ENCODE measurements at places on chromosomes 7 and 10.

DNA sequence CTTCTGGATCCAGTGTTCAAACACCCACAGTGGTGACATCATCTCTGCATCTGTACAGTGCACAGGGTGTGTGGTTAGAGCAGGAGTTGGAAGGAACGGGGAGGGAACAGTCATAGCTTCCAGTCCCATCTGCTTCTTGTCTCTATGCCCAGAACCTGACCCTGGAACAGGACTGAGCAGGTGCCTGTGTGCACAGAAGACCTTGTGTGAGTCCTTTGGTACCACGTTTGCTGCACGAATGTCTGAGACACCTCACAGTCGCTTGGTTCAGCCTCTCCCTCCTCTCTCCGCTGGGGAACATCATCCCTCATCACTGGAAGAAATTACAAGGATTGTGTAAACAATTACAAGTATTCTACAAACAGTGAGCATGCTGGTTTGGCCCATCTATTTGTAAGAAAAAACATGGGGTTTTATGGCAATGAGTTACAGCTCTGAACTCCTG lies 243.0 kb upstream of the KLF6 start:
- DNase-seq = peak; percentile 49

- no peak for DNase-seq
These were observed 127.9 kb downstream of the CPED1 start for GRCh38 chr7:121116396-121116795.

GRCh38 chr10:28664369-28664740 lies 13.0 kb upstream of the BAMBI start:
- no peak for DNase-seq

DNA sequence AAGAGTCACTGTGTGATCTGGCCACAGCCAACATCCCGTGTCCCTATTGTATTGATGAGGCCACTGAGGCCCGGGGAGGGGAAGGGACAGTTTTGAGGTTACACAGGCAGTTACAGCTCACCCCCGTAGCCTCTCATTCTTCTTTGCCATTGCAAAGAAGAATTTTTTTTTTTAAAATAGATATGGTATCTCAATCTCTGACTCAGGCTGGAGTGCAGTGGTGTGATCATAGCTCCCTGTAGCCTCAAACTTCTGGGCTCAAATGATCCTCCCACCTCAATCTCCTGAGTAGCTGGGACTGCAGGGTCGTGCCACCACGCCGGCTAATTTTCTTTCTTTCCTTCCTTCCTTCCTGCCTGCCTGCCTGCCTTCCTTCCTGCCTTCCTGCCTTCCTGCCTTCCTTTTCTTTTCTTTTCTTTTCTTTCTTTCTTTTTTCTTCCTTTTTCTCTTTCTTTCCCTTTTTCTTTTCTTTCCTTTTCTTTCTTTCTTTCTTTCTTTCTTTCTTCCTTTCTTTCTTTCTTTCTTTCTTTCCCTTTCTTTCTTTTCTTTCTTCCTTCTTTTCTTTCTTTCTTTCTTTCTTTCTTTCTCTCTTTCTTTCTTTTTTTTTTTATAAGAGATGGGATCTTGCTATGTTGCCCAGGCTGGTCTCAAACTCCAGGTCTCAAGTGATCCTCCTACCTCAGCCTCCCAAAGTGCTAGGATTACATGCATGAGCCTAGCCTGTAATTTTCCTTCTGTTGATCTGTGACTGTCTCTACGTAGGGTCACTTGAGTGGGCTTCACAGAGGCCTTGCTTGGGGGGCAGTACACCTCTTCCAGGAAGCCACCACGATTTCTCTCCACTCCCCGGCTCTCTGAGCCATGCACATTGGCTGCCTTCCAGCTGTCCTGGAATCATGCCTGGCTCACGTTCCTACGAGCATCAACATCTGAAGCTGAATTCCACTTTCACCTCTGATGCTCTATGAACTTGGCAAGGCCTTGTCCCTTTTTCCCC lies 31.3 kb downstream of the TMEM270 start:
- DNase-seq = peak; percentile 65

DNA sequence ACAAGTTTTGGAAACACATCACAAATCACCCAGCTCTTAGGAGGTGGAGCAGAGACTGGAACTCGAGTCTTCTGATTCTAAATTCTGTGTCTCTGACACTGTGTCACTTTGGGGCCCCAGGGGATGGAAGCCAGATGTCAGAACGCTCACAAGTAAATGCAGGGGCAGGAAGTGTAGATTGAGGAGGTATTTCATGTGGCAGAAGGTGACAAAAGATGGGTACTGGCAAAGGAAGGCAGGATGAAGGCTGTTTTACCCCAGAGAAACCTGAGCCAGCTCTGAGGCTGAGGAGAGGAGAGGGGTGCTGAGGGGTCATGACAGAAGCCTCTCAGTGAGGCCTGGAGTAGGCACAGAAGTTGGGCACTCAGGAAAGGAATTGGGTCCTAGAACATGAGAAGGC lies 6.0 kb upstream of the PURB start:
- no peak for DNase-seq

GRCh38 chr10:44473146-44473545 lies 88.2 kb upstream of the CXCL12 start:
- no peak for DNase-seq

- DNase-seq = peak; percentile 25
These were observed 1301.5 kb upstream of the SORCS1 start for GRCh38 chr10:108465871-108466641.

GRCh38 chr7:70352088-70352487 lies 753.8 kb downstream of the AUTS2 start:
- DNase-seq = no peak

DNA sequence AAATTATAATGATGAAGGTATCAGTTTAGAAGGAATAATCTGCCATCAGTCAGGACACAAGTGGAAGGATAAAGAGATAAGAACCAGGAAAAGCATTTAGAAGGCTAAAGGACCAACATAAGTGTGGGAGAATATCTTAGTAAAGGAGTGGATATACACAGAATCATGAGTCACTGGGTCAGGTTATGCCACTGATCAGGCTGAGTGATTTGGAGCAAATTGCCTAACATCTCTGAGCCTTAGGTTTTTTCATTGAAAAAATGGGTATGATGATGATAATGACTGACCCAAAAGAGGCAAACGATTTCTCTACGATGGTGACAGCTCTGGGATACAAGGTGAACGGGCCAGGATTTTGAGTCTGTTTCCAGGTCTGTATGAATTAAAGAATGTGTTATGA lies 2.8 kb upstream of the CUL1 start:
- DNase-seq = no peak

- DNase-seq = no peak
These were observed 114.4 kb upstream of the GLI3 start for GRCh38 chr7:42351316-42351935.

- DNase-seq = no peak
These were observed 449.4 kb downstream of the TNS3 start for GRCh38 chr7:47132471-47132870.

DNA sequence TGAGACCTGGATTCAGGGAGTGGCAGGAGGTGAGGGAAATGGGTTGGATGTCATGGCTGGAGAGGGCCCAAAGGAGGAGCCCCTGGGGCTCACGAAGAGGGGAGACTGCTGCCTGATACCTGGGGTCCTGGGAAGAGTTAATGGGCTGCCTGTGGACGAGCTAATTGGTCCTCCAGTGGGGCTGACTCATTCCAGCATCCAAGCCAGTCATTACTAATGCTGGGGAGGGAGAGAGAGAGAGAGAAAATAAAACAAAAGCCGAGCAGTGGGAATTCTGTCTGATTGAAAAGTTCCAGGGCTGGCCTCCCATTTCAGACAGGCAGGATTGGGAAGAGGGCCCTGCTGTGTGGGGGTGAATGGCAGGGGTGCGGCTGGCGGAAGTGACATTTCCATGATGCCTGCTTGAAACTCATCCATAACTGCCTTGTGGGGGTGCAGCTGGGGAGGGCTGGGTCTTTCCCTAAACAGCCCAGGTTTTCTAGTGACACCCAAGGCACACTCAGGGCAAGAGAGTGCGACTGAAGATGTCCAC lies 297.8 kb downstream of the RPS24 start:
- peak; percentile 52 for DNase-seq

- peak; percentile 90 for DNase-seq
These were observed 124.4 kb downstream of the TACC2 start for GRCh38 chr10:122113161-122113944.

DNA sequence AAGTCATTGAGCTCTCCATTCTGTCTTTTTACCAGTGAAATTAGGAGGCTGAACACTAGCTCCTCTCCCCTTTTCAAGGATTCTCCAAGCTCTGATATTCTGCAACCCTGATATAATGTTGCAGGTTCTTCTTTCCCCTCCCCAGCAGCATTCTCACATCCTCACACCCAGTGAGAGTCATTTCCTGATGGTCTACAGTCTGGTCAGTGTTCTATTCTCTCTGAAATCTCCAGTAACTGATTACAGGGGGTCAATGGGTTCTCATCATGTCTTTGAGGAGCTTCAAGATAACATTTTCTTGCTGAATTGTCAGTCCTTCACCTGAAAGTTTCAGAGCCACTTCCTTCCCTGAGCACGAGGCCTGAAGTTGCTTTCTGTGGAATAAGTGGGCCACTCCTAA lies 299.4 kb downstream of the PTEN start:
- DNase-seq = no peak

DNA sequence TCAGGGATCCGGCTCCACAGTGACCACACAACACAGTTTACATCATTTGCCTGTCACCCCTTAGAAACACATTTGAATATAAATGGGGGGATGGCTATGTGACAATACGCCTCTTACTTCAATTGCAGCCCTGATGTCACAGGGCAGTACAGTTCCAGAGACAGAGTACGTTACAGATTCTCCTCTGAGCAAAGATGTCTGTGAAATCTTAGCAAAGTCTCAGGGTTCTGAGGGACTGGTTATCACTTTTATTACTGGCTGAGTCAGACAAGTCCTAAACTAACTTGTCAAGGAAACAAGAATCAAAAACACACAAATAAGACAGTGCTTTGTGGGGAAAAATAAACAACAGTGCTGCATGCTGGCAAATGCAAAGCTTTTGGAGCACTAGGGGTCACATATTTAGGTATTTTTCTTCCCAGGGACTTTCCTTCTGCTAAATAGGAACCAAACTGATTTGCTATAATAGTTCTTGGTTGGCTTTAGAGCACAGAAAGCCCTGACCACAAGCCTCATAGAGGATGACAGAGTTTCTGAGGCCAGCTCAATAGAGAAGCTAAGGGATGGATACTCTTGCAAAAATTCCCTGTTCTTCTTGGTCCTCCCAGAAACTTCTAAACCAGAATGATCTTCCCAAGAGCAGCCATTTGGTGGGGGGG lies 501.6 kb downstream of the GRID1 start:
- no peak for DNase-seq

DNA sequence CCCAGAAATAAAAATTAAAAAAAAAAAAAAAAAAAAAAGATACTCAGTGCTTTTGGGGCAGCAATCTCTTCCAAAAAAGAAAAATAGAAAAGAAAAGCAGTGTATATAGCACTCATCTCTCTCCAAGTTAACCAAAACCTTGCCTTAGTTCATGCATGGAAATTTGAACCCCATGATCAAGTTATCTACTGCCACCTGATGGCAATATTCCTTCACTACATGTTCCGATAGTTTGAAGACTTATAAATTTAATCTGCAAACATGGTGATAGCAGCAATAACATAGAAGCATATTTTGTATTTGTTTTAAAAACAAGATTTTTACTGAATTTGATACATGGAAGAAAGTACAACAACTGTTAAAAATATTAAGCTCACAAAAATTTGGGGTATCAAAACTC lies 48.6 kb upstream of the SLIT1 start:
- peak; percentile 33 for DNase-seq

All from AG08396 (cell line).